ENCODE measurements at places on chromosomes 3 and 15. TPM values are rescaled to one million over a fixed set of nuclear protein-coding genes. Genes with fewer than 3 reads are reported as not detected.

- no peak for DNase-seq
Measured at GRCh38 chr3:190772831-190773230, 89.7 kb downstream of the GMNC start.

GRCh38 chr3:95607926-95608325 lies 1206.5 kb upstream of the EPHA6 start:
- no peak for DNase-seq

DNA sequence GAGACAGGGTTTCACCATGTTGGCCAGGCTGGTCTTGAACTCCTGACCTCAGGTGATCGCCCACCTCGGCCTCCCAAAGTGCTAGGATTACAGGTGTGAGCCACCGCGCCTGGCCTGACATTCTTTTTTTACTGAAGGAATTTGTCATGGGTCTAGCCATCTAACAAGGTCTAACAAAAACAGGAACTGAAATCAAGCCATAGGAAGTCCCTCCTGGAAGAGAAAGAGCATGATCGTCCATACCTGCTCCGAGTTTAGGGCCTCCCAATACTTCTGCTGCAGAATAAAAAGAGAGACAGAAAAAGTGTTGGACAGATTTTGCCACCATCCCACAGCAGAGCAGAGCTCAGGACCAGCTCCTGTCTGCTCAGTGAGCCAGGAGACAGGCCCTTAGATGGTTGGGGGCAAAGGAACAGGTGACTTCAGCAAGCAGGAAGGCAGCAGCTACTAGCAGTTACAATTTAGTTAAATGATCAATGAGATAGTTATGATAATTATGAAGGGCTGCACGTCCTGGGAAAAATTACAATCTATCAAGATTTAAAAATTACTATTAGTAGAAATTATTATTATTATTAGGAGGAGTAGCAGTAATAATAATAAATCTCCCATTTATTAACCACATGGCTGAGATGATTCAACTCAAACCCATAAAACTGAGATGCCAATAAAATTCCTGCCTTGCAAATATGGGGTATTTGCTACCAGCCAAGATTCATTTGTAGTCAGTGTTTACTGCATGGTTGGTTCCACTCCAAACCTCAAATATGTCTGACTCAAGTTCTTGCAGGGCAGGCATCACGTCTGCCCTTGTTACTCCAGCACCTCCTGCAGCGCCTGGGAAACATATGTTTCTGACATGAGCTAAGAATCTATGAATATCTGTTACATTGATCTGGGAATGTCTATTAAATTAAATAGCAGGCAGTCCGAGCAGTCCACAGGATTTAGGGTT lies 40.1 kb downstream of the TMEM44 start:
- no peak for DNase-seq

ANKRD34C gene
- 0.01 TPM for polyA plus RNA-seq

All from lung (tissue), 17 donors.